Fibroblast of gingiva (primary cell): ENCODE measurements at places on chromosomes 7 and 10.

- no peak for DNase-seq
These were observed 1.8 kb upstream of the CLDN15 start for GRCh38 chr7:101239191-101239950.

GRCh38 chr10:111117528-111118277, 40.9 kb downstream of the ADRA2A start:
- no peak for DNase-seq

DNA sequence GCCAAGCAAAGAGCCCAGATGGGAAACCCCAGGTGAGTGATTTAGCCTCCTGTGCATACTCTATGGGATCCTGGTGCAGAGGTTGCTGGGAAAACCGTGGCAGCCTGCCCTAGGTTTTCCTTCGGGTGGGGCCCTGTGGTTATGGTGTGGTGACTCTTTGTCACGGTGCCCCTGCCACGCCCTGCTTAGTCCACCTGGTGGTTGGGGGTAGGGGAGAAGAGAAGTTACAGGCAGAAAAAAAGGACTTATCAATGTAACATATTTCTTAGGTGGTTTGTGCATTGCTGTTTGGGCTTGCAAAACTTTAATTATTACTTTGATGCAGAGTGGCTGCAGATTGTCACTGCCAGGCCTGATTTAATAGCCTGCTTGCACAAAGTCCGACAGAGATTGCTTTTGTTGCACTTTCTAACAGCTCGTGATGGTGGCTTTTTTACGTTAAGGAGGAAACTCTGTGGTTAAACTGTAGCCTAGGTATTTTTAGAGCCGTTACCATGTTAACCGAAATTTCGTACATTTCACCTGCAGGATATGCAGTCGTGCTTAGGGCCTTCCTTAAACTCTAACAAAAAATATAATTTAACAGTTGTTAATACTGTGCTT, 197.4 kb downstream of the RNLS start:
- DNase-seq = no peak

DNA sequence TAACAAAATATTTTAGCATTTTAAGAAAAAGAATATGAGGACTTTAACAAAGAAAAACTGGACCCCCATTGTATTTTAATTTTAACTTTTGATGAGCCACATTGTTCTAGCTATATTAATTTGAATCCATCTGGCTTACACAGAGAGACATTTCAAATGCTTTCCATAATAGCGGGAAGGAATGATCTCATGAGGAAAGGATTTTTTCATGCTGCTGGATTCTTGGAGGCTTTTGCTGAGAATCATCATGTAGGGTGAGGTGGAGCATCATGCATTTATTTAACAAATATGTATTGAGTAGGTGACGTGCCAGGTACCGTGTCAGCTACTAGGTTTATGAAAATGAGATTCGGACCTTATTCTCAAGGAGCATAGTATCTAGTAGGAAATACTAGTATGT, 1006.3 kb downstream of the SORCS1 start:
- no peak for DNase-seq

DNA sequence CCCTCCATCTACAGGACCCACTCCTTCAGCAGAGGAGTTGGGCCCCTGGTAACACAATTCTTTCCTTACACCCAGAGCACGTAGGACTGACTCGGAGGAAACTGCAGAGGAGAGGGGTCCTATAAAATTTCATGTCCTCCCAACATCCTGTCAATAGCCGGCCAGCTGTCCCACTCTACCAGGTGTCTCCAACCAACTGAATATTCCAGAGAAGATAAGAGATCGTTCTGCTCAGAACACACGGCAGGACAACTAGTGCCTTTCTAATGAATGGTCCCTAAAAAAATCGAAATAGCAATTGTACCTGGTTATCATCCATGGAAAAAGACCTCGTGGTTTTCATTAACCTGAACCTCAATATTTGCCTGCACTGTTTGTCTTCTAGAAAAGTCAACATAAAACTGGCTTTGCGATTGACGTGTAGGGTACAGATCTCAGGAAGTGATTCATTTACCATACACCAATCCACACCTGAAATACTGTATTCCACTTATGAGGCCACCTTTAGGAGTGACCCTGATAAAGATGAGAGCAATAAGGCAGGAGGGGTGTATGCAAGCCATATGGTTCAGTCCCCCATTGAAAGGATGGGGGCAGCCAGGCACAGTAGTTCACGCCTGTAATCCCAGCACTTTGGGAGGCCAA, 111.7 kb downstream of the PARP12 start:
- no peak for DNase-seq

DNA sequence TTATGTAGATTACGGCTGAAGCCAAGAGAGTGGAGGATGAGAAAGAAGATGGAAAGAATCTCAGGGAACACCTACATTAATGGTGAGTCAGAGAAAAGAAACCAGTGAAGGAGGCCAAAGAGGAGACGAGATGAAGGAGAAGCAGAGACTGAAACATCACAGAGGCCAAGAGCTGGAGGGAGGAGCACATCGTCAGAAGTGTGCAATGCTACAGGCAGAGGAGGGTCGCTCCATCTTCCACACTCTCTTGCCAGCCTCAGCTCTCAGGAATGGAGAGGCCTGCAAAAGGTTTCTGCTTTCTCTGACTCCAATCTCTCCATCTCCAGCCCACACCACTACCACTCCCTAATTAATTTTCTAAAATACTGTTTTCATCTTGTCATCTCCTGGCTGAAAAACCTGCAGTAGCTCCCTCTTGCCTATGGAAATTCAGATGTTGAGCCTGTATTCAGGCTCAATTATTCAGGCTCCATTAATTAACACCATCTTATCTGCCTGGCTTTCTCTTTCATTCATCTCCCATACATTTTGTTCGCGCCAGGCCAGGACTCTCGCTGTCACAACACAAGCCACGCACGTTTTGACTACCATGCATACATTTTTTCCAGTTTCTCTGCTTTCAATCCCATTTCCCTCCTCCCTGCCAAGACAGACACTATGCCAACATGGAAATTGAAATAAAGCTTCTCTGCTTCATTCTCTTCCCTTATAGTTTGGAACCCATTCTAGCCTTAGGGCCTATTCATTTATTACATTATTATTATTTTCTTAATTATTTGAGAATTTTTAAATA, 165.8 kb downstream of the INHBA start:
- no peak for DNase-seq

- no peak for DNase-seq
These were observed 183.1 kb upstream of the PRSS58 start for GRCh38 chr7:142440906-142441411.

GRCh38 chr10:119651514-119652360, 557 bp downstream of the BAG3 start:
- DNase-seq = no peak

- DNase-seq = no peak
These were observed 21.4 kb upstream of the SLIT1 start for GRCh38 chr10:97207131-97207530.

DNA sequence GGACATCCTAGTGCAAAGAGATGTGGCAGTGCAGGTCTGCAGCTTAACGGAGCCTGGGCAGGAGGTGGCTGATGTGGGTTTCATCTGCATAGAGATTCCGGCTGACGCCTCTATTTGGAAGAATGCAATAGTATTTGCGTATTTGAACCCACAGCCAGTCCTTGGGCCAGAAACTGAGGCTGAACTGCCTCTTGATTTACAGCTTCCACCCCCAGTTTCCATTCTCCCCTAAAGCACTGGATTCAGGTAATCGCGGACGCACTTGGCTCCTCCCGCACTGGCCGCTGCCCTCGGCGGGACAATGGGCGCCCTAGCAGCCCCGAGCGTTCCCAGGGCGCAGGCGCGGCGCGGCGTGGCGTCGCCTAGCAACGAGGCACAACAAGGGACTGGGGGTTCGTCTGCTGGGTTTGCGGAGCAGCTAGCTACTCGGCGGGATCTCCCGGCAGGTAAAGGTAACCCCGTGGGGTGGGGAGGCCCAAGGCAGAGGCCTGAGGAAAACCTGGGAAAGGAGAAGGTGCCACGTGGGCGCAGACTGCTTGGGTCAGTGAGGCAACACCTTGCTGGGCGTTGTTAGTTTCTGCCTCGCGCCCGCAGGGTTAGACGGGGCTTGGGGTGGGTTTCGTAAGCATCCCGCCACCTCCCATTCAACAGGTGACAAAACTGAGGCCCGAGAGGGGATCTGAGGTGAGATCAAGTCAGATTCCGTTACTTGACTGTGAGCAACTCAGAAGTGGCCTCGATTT, at the start of gene ARMC3:
TSS of gene ARMC3 (plus strand) at position 393 of the 743 bp plus-strand sequence. CDS start 3,944 bp downstream, outside the sequence.
- no peak for DNase-seq

- no peak for DNase-seq
These were observed 47.2 kb downstream of the PARP12 start for GRCh38 chr7:140015471-140015970.

- DNase-seq = no peak
These were observed 6.4 kb upstream of the HKDC1 start for GRCh38 chr10:69213591-69214311.

DNA sequence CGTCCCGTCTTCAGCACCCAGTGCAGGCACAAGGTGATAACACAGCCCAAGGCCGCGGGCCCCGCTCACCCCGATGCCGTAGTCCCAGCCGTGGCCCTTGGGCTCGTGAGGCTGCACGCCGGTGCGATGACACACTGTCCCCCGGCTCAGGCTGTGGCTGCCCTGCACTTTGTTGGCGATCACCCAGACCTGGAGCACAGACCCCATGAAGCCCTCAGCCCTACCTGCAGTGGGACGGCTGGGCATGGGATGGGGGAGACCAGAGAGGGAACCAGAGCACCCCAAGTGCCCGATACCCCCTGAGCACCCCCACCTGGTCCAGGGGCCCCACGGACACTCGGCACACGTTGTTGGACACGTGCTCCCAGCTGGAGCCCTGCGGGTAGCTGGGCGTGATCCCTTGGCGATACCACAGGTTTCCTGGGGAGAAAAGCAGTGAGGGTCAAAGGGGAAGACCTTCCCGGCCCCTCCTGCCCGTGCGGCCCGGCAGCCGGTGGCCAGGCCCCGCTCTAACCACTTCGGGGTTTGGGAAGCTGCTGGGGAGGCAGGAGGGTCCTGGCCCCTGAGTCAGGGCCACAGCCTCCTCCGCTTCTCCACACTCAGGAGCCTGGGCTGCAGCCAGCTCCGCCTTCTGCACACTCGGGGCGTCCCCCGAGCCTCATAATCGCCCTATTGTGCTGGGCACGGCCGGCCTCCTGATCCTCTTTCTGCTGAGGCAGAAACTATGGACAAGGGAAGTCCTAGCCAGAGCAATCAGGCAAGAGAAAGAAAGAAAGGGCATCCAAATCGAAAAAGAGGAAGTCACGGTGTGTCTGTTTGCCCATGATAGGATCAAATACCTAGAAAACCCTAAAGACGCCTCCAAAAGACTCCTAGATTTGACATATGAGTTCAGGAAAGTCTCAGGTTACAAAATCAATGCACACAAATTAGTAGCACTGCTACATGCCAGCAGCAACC, 6.7 kb downstream of the BHLHA15 start:
- no peak for DNase-seq

DNA sequence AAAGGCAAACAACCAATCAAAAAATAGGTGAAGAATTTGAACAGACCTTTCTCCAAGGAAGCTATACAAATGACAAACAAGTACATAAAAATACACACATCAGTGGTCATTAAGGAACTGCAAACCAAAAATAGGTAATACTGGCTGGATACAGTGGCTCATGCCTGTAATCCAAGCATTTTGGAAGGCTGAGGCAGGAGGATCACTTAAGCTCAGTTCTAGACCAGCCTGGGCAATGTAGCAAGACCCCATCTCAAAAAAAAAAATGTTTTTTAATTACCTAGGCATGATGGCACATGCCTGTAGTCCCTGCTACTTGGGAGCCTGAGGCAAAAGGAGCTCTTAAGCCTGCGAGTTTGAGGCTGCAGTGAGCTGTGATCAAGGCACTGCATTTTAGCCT, 19.3 kb downstream of the CDCA7L start:
- no peak for DNase-seq

GRCh38 chr10:15809450-15809849, 50.9 kb downstream of the MINDY3 start:
- DNase-seq = no peak

DNA sequence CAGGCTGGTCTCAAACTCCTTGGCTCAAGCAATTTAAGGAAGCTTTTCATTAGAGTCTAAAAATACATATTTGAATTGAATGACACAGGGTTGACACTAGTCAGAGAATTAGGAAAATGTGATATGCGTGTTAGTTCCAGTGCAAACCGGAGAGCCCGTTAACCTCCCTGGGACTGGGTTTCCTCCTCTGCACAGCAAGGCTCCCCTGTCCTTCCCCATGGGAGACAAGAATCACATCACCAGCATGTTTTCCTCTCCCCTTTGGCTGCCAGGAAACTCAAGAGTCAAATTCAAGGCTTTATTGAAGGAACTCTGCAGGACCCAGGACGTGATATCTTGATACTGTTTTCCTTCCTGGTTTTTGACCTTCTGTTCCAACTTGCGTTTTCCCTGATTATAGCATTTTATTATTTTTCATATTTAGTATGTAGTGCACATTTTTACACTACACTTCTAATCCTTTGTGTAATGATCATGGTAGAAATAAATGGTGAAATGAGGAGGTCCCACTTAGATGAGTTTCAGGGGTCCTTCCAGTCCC, 24.9 kb downstream of the GSTO2 start:
- DNase-seq = no peak

- no peak for DNase-seq
These were observed 105.5 kb downstream of the CUX1 start for GRCh38 chr7:101922631-101923601.

DNA sequence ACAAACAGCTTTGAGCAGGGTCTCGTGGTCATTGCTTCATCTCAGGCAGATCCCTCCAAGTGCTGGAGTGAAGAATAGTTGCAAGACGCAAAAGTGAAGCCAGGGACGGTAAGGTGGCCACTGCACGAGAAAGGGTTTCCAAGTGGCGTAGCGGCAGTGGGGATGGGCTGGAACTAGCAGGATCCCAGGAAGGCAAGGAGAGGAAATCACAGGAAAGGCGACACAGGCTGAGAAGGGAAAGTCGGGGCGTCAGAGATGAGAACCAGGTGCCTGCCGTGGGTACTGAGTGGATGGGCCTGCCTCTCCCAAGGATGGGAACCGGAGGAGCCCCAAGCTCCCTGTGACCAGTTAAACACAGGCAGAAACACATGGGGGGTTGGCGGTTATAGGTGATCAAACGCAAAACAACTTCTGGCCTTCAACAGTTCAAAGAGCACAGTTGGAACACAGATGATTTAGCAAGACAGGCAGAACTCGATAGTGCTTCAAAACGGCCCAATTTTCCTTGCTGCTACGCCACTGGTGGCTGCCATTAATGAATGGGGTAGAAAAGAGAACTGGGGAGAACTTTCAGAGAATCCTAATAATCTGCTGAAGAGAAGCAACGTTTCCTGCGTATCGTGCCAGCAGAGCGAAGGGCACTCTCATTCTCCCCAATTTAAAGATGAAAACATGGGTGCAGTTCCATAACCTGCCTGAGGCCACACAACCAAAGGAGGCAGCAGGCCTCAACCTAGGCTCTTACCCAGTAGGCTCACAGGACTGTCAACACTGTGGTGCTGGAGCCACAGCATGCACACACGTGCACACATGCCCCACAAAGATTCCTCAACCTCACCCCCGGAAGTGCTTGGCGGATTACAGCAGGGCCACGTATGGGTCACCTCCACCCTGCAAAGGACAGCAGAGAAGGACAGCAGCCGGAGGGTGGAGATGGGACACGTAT, 61.9 kb downstream of the MAD1L1 start:
- DNase-seq = no peak

DNA sequence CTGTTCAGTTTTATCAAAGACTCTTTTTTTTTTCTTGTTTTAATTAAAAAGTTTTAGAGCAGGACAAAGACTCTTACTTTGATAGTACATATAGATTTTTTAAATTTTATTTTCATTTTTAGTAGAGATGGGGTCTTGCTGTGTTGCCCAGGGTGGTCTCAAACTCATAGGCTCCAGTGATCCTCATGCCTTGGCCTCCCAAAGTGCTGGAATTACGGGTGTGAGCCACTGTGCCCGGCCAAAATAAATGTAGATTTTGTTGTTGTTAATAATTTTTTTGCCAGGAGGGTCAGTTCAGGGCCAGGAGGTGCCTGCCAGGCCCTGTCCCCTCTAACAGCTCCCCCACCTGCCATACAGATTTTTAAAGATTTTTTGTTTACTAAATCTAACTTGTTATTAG, 17.0 kb downstream of the DENND10 start:
- DNase-seq = no peak
